HuH-7 (cell line): ENCODE measurements at places on chromosomes 4 and X.

- DNase-seq: no peak
These were observed 168.5 kb upstream of the GPC4 start for GRCh38 chrX:133583825-133584224.

DNA sequence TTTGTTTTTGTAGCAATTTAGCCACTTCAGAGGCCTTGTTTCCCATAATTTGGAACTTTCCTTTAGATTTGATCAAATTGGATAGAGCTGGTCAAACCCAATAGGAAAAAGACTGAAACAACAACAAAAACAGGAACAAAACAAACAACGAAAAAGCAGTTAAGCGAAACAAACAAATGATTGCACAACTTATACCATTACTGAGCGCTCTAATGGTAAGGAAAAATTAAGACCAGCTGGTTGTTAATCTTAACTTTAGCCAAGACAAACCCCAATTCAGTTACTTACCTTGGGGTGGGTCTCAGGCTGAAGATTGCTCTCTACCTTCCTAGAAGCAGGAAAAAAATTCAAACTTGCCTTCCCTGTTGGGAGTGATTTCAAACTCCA is 38.3 kb downstream of the SPCS3 start:
- no peak for DNase-seq

DNA sequence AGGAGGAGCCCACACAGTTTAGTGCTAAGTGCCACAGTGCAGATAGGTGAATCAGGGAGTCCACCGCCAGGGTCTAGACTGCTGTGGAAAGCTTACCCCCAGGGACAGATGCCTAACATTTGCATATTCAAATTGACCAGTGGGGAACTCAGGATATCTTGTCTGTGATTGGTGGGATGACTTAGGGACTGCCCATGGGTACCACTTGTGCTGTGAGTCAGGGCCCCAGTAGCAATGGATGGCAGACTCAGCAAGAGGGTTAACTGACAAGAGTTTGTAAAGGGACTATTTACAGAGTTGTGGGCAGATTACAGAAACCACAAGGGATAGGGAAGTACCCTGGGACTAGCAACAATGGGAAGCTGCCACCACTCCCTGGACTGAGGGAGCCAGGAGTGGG is 282.1 kb downstream of the BCOR start:
- DNase-seq: no peak

DNA sequence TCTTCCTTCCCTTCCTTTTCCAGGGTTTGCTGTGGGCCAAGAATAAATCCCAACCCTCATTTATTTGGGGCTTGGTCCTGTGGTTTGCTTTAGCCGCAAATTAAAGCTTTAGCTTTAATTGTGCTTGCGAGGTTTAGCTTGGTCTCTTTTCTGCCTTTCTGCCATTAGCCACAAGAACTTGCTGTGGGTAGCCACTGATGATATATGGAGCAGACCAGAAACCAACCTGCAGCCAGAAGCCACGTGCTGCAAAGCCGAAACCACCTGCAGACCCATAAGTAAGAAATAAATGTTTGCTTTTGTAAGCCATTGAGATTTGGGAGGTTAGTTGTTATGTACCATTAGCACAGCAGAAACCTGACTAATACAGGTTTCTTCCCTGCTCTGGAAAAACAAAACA is 89.8 kb upstream of the S100G start:
- no peak for DNase-seq

- no peak for DNase-seq
These were observed 115.4 kb downstream of the MGST2 start for GRCh38 chr4:139781066-139781465.

- no peak for DNase-seq
These were observed 46.1 kb downstream of the TMEM150C start for GRCh38 chr4:82515705-82516104.

DNA sequence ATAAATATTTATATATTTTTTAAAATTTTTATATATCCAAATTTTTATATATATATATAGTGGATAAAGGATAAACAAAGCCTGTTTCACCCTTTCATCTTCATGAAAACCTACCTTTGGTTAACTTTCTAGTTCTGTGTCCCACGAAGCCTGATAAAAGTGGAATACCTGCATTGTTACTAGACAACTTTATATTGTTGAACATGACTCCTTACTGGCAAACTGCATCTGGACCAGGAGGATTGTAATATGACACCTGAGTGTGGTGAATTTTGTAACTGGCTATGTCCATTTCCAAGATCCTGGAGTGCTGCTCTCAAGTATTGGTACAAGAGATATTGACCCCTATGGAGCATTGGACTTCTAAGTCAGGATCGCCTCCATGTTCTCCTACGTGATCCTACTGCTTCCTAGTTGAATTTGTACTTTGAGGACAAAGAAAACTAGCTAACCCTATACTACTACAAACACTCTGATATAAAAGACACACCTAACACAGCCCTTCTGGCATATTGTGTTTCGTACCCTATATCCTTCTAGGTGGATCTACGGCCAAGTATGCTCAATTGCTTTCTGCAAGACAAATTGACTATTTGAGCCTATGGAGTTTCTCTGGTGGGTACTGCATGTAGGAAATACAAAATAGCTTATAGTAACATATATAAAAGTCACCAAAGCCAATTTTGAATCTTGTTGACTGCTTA is 61.3 kb upstream of the PRRG1 start:
- DNase-seq: no peak

GRCh38 chrX:154443479-154443910 is 446 bp upstream of the FAM50A start:
- no peak for DNase-seq

DNA sequence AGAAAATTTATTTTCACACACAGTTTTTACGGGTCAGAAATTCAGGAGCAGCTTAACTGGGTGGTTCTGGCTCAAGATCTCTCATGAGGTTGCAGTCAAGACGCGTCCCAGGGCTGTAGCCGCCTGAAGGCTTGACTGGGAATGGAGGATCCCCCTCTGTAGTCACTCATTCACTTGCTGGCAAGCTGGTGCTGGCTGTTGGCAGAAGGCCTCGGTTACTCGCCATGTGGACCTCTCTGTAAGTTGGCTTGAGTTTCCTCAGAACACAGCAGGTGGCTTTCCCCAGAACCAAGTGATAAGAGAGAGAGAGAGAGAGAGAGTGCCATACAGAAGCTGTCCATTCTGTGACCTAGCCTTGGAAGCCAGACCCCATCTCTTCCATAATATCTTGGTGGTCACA is 132.8 kb downstream of the DCLK2 start:
- DNase-seq: no peak

DNA sequence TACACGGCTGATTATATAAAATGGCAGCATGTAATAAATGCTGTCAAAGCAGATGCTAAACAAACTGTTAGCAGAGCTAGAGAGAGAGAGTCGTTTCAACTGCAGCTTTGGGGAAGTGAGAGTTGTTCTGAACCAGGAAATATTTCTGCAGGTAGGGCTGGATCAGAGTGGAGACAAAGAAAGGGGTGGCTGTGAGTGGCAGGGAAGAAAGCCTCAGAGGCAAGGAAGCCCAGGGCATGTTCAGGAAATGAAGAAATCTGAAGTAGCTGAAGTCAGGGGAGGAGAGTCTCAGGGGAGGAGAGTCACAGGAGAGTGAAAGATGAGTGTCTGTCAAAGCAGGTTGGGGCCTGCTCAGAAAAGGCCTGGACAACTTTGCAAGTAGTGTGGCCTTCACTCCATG is 48.4 kb upstream of the RPS6KA3 start:
- DNase-seq: no peak

DNA sequence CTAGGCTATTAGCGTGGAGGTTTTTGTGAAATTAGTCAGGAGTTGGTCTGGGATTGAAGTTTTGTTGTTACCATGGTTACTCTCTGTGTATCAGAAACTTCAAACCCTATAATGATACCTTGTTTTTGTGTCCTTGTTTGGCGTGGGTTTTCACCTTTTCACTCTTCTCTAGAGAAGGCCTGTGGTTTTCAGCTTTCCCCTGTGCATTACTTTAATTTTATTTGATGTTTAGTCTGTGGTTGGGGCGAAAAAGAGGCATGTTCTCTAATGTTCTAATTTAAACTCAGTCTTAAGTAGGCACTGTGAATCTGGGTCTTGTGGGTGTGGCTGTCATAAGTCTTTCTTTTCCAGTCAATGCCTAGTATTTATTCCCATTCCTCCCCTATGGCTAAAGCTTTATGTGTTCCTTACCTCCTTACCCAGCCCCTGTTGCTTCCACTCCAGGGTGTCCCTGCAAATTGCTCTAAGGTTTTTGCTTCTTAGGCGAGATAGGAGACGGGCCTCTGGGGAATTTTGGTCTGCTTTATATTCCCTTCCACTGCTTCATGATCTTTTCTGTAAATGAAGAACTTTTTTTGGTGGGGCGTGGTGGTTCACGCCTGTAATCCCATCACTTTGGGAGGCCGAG is 326.3 kb upstream of the ZCCHC13 start:
- DNase-seq: no peak

DNA sequence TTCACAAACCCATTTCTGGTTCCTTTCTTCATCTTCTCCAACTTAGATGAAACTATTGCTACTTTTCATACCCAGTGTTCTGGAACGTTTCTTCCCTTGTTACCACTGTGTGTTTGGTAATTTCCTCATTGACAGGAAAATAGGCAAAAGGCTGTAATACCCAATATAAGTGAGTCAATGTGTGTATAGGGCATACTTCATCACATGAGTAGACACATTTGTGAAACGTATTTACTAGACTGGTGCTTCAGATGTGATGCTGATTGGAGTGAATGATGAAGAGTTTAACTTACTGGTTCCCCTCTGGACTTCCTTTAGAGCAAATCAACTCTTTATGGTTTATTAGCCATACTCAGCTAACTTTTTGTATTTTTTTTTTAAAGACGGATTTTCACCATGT is 195.1 kb upstream of the ATP6AP2 start:
- no peak for DNase-seq

GRCh38 chr4:74304095-74304625 is 4.1 kb upstream of the EPGN start:
- no peak for DNase-seq

DNA sequence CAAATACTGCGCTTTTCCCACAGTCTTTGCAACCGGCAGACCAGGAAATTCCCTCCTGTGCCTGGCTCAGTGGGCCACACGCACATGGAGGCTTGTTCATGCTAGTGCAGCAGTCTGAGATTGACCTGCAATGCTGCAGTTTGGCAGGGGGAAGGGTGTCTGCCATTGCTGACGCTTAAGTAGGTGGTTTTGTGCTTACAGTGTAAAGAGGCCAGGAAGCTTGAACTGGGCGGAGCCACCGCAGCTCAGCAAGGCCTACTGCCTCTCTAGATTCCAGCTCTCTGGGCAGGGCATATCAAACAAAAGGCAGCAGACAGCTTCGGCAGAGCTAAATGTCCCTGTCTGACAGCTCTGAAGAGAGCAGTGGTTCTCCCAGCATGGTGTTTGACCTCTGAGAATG is 390.5 kb upstream of the TECRL start:
- no peak for DNase-seq

DNA sequence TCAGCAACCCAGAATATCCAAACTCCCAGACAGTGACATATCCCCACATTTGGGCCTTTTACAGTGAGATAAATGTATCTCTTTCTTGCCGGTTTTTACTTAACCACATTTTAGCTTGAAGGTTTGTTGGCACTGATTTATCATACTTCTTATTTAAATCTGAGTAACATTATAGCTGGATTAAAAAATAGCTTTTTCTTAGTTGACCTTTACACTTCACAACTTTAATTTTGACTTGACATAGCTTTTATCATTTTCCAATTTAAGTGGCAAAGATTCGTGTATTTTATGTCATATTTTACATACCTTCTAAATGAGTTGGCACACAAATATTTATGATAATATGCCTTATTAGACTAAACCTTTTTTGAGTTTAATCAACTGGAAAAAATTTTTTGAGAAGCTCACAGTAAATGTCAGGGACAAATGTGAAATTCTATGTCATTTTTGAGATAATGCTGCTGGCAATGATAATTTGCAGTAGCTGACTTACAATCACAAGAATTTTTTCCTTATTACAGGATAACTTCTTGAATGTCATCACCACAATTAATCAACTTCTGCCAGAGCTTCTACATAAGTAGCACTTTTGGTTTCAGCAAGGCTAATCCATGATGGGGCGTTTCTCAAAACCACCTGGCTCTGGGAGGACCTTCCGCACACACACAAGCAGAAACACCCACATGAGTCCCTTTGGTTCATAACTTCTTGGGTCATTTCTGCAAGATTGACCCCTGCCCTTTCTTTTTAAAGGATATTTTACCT is 80.3 kb downstream of the SYTL5 start:
- DNase-seq: no peak

DNA sequence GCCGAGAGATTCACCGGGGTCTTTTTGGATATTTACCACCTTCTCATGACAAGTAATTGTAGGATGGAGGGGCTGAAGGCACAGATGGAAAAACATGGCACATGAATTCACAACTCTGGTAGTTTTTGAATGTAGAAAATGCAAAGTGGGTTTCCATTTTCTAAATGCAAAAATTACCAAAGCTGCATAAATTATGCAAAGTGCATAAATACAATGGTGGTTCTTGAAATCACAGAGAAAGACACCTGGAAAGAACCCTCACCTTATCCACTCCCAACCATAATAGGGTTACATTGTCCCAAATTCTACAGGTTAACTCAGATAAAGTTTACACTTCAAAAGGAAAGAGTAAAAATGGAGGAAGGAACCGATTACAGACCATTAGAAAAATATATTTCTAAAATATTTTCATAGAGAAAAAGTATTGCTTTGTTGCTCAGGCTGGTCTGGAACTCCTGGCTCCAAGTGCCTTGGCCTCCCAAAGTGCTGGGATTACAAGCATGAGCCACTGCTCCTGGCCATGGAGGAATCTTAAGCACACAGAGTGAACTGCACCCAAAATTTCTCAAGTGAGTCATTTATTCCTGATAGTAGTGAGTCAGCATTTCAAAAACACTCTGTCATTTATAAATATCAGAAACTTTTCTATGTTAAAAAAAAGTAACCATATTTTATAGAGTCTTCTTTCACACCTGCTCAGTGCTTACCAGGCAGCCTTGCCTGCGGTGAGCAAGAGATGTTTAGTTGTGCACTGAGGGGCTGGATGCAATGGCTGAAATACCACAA is 101.4 kb downstream of the FIP1L1 start:
- DNase-seq: no peak

DNA sequence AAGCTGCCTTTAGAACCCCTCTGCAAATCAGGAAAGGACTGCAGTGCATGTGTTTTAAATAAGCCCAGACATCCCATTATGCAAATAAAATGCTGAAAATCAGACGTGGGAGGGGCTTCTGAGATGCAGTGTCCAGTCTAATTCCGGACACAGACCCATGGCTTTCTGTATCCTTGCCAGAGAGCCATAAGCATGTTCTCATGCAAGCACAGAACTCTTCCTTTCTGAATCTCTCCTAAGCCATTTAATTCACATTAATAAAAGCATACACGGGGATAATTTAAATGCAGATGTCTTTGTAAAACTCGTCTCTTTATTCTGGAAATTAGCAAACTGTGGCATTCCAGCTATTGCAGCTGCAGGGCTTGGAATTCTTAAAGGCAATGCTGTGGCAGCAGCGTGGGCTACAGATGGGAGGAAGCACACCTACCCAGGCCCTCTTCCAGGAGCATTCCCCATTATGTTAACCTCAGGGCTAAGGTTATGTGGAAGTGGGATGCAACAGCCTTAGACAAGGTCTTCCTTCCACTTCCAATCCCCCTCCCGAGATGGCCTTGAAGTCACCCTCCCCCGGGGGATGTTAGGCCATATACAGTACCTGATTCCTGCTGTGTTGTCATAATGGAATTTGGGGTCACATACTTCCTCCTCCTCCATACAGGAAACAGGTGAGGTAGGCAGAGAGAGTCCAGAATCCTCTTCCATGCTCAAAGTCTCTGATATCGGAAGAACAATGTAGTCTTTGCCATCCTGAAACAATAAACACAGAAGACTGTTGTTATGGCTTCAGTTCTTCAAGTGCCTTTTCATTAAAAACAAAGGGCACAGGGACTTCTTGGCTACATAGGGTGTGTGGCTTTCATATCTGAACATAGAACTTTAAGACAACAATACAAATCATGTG is 38.1 kb downstream of the KDR start:
- no peak for DNase-seq
